ENCODE measurements at places on chromosomes 3 and 15.

DNA sequence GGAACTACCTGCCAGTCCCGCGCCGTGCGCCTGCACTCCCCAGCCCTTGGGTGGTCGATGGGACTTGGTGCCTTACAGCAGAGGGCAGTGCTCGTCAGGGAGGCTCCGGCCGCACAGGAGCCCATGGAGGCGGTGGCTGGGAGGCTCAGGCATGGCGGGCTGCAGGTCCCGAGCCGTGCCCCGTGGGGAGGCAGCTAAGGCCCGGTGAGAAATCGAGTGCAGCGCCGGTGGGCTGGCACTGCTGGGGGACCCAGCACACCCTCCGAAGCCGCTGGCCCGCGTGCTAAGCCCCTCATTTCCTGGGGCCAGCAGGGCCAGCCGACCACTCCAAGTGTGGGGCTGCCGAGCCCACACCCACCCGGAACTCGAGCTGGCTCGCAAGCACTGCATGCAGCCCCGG, 580.2 kb downstream of the ZIC1 start:
- no peak for DNase-seq

DNA sequence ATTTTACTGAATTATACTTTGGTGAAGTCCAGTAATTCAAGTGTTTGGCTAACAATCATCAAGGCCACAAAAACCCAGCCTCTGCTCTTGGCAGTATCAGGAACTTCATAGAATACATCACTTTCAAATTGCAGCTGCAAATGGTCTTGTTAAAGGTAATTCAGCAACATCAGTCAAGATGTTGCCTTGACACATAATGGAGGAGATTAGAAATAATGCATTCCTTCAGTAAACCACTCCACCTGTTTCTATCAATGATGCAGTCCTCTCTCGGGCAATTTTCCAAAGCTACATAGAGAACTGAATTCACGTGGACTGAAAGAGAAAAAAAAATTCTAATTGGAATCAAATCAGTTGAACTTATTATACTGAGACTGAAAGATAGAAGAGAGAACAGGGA, 279.3 kb downstream of the VGLL3 start:
- DNase-seq: no peak

DNA sequence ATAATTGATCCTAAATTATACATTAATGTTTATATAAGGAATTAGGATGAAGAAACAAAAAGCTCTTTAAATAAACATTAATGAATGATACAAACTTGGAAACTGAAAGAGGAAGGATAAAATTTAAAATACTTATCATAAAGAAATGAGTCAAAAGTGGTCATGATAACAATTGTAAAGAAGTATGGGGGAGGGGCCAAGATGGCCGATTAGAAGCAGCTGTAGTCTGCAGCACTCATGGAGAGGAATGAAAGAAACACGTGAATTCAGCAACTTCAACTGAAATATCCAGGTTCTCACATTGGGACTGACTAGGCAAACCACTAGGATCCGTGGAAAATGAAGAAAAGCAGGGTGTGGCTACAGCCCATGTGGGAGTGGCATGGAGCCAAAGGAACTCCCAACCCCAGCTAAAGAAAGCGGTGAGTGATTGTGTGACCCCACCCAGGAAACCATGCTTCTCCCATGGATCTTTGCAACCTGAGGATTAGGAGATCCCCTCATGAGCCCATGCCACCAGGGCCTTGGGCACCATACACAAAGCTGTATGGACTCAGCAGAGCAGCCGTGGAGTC, 13.1 kb upstream of the CP start:
- DNase-seq: no peak

- no peak for DNase-seq
Measured at GRCh38 chr3:11739706-11740105, 96.0 kb upstream of the VGLL4 start.

DNA sequence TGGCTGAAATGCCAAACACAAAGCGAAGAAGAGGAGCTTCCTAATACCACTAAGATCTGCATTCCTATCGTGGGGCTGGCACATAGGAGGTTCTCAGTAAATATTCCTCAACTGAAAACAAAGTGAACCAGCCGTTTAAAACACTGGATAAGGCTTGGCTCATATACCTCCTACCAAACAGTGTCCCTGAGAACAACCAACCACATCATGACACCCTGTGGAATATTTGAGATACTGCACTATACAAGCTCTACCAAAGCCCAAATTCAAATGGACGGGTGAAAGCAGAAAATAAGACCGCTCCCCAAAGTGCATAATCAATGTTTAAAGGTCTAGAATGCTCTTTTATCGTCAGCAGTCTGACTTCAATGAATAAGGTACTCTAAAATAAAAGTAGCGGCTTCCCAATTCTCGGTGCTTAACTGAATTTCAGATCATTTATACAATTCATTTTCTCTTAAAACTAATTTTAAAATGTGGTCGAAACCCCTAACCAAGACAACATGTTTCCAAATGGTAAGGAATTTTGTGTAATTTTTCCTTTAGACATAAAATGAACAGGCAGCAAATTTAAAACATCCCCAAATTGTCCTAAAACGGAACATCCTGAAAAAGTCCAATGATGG, 425.8 kb downstream of the ERC2 start:
- DNase-seq: no peak

DNA sequence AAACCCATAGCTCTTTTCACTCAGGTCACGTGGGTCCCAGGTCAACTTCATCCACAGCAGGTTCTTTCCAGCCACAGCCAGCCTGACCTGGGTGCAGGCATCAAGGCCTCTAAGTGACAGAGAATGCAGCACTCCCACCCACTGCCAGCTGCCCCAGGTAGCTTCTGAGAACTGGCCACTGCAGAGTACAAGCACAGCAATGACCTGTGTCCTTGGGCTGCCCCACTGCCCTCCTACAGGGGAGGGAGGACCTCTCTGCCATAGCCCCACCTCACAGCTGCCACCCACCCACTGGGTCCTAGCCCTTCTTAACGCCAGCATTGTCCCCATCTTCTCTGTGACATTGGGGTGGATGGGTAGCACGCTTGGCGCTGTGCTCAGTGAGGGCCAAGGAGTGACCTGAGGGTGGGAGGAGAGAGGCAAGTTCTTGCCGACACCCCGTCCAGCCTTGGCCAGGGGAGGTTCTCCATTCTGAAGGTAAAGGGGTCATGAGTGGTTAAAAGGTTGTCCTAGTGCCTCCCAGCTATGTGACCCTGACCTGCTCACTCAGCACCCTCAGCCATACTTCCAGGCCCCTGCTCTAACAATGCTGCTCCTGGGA, 12.4 kb downstream of the CISH start:
- no peak for DNase-seq

DNA sequence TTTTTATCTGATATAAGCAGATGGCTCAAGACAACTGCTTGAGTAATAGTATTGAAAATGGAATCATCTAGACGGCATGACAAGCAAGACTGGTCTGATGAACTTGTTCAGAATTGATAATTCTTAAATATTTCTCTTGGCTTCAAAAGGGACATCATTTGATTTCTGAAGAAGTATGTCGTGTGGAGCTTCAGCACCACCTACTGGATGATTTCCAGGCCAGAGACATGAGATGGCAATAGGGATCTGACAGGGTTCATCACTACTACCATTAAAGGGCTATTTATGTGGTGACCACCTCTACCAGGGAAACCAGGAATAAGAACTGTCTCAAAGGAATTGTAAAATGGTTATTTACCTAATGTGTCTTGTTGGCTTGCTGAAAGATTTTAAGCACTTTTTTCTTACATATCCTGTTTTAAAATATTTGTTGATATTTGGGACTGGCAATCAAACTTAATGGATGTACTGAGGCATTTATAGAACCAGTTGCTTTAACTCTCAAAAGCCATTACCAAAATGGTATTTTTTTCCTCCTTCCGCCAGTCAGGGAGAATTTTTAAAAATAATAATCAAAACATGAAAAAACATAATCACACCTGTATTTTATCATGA, 99.5 kb upstream of the FAM98B start:
- DNase-seq: peak; percentile 20

DNA sequence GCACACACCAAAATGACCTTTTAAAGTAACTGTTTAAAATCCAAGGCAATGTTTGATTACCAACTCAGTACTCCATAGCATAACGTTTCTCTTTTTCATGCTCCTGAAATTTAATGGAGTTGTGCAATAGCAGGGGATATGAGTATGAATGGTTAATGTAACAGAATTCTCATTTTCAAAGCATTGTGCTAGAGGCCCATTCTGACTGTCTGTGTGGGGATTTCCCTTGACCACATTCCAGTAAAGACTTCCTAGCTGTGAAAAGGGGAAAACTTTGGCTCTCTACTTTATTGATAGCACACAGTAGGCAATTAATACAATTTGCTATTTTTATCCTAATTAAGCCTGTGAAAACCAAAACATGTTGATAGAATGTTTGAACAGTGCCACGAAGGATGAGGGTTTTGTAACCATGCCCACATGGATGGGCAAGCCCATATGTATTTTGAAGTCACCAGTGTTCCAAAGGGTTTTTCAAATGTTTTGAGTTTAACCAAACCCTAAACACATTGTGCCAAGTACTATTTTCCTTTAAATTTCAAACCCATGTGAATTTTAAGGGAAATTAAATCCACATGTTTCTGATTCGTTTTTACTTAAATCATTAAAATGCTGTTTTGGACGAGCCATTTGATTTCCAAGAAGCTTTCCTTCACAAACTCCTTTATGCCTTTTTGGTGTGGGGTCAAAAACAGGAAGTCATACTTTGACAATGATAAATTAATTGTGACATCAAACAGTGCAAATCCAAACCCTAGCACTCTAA, 261.2 kb downstream of the SHOX2 start:
- DNase-seq: no peak

- no peak for DNase-seq
Measured at GRCh38 chr3:59811160-59811559, 761.3 kb upstream of the CFAP20DC start.

- DNase-seq: no peak
Measured at GRCh38 chr15:35491999-35492398, 54.0 kb downstream of the DPH6 start.

DNA sequence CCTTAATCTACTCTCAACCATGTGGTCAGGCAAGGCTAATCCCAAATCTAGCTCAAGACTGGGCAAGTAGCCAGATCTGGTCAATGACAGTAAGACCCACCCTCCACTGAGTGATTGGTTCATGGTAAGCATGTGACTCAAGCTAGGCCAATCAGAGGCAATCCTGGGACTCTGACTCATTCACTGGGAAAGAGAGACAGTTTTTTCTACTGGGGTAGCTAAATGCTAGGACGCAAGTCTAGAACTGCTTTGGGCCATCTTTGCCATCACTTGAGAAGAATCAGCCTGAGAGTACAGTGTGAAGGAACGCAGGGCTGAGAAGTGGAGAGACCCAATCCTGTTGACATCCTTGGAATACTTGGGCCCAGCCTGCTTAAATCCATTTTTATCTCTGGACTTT, 9.4 kb upstream of the RAD18 start:
- no peak for DNase-seq

DNA sequence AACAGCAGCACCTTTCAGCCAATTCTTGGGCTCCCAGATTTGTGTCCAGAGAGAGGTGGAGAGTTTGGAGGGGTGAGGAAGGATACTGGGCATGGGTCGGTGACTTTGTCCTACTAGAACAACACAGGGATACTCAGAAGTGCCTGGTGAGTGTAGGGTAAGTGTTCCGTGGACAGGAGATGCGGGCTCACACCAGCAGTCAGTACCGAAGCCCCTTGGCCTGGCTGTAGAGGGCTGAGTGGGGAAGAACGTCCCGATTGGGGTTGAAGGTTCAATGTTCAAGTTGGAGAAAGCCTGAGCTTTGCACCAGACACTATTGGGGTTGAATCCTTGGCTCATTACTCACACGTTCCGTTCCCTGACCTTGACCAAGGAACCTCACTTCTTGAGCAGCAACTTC, 40.8 kb upstream of the SLC6A11 start:
- no peak for DNase-seq

- no peak for DNase-seq
Measured at GRCh38 chr3:131658771-131659170, 156.0 kb upstream of the MRPL3 start.

DNA sequence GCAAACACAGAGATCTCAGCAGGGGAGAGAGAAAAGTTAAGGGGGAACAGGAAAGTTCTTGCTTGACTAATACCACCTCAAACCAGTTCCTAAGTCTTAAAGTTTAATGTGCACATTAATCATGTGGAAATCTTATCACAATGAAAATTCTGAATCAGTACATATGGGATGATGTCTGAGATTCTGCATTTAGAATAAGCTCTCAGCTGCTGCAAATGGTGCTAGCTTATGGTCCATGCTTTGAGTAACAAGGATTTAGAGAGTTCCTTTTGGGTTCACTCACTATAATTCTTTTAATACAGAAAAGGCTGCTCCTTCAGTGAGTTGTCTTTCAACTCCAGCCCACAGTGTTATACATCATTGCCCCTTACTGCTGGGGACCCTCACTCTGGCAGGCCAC, 99.5 kb upstream of the THRB start:
- DNase-seq: no peak

GRCh38 chr15:100291106-100291505, 50.7 kb downstream of the ADAMTS17 start:
- DNase-seq: no peak

DNA sequence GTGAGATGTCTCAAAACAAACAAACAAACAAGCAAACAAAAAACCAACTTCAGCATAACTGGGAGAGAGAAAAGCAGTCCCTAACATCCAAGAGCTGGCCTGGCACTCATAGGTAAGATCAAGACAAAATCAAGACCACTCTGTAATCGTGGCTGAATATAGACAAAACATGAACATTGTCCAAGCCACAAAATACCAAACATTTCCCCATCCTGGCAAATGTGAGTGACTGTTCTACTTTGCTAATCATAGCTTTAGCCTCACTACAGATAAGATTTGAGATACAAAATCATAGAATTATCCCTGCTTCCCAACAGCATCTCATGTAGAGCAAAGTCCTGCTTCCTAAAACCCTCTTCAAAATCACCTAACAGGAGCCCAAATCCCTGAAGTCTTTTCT, 116.7 kb upstream of the PRTG start:
- DNase-seq: no peak

- DNase-seq: no peak
Measured at GRCh38 chr3:157134620-157135191, 25.2 kb downstream of the CCNL1 start.

- DNase-seq: no peak
Measured at GRCh38 chr3:154040283-154040682, 80.9 kb upstream of the ARHGEF26 start.

DNA sequence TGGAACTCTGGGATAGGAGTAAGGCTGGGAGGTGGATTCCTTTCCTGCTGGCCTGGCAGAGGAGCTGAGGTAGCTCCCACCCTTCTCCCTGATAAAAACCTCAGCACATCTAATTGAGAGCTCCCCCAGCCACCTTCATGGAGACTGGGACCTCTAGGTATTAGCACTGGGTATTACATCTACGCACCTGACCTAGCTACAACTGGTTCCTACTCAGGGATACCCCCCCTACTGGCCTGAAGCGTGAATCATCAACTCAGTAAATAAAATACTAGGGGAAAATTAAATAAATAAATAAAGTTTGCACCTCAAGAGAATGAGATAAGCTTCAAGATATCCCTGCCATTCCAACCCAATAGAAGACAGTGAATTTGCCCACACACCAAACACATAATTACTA, 140.4 kb downstream of the NEK10 start:
- no peak for DNase-seq

- no peak for DNase-seq
Measured at GRCh38 chr3:102094506-102094905, 245.2 kb downstream of the NFKBIZ start.

Data from stimulated activated CD4-positive, alpha-beta T cell treated with anti-CD3 and anti-CD28 coated beads, Interleukin-1b, Interleukin-23, amount 100 ng/mL, for 24 hours (primary cell).